Smooth muscle cell of trachea (primary cell): ENCODE measurements at places on chromosomes 1 and 21. TPM values are rescaled to one million over a fixed set of nuclear protein-coding genes. Genes with fewer than 3 reads are reported as not detected.

The CELA3B gene
- total RNA-seq, result not detected in 2 replicates

The SLC2A5 gene
- total RNA-seq, result 2.0 and 13.2 TPM in 2 replicates

The TMEM81 gene
- 1.5 and 1.8 TPM in 2 replicates for total RNA-seq

The CD247 gene
- total RNA-seq, result not detected in 2 replicates

The RPE65 gene
- total RNA-seq, result not detected in 2 replicates

The POGZ gene
- 17.5 and 25.0 TPM in 2 replicates for total RNA-seq

The MAN1A2 gene
- 52.9 and 58.6 TPM in 2 replicates for total RNA-seq

The SERBP1 gene
- 145 and 214 TPM in 2 replicates for total RNA-seq

The LMOD1 gene
- total RNA-seq, result 7.7 and 22.2 TPM in 2 replicates

The GNAI3 gene
- 13.6 and 21.8 TPM in 2 replicates for total RNA-seq

The NPPB gene
- not detected in 2 replicates for total RNA-seq

The AHDC1 gene
- total RNA-seq, result 12.7 and 15.1 TPM in 2 replicates

The PRDM15 gene
- total RNA-seq, result 4.7 and 4.8 TPM in 2 replicates

The C4BPB gene
- not detected in 2 replicates for total RNA-seq

The SPRR3 gene
- not detected in 2 replicates for total RNA-seq

The FMO1 gene
- total RNA-seq, result 0.29 and 0.66 TPM in 2 replicates

The CFAP45 gene
- 1.0 and 1.3 TPM in 2 replicates for total RNA-seq

The VWA5B1 gene
- not detected in 2 replicates for total RNA-seq

The RYR2 gene
- total RNA-seq, result not detected in 2 replicates

The OR2G6 gene
- total RNA-seq, result not detected in 2 replicates

The COG2 gene
- 22.5 and 22.8 TPM in 2 replicates for total RNA-seq

The DPT gene
- total RNA-seq, result 1.8 and 2.3 TPM in 2 replicates

The GLIS1 gene
- total RNA-seq, result 0.58 and 1.7 TPM in 2 replicates

The KPRP gene
- not detected in 2 replicates for total RNA-seq

The PPM1J gene
- 1.3 and 1.5 TPM in 2 replicates for total RNA-seq

The LEFTY1 gene
- not detected in 2 replicates for total RNA-seq

The PTGFR gene
- 68.3 and 86.8 TPM in 2 replicates for total RNA-seq

The DYNLT5 gene
- total RNA-seq, result 0.33 and 1.6 TPM in 2 replicates

The PAQR6 gene
- total RNA-seq, result 0.29 and 0.66 TPM in 2 replicates

The NPHS2 gene
- not detected in 2 replicates for total RNA-seq

The GJB4 gene
- not detected in 2 replicates for total RNA-seq

The RIPPLY3 gene
- total RNA-seq, result not detected in 2 replicates

The F13B gene
- not detected in 2 replicates for total RNA-seq

The AMY2A gene
- not detected in 2 replicates for total RNA-seq

The OR6Y1 gene
- total RNA-seq, result not detected in 2 replicates

The ETNK2 gene
- total RNA-seq, result 2.6 and 5.3 TPM in 2 replicates

The GOLT1A gene
- total RNA-seq, result not detected in 2 replicates

The REG4 gene
- total RNA-seq, result not detected in 2 replicates

The CSMD2 gene
- total RNA-seq, result 2.2 and 5.0 TPM in 2 replicates

The FLG2 gene
- not detected in 2 replicates for total RNA-seq

The TNFSF4 gene
- 0.87 and 1.2 TPM in 2 replicates for total RNA-seq

The KLHDC9 gene
- total RNA-seq, result 1.9 and 4.5 TPM in 2 replicates

The GPR3 gene
- total RNA-seq, result 0.33 TPM in 1 of 2 replicates, not detected in the other

The LRRC38 gene
- not detected in 2 replicates for total RNA-seq

The CELA2B gene
- not detected in 2 replicates for total RNA-seq

The HTR6 gene
- total RNA-seq, result under 0.01 TPM in 1 of 2 replicates, not detected in the other
